ENCODE measurements at places on chromosomes 1 and 21. TPM values are rescaled to one million over a fixed set of nuclear protein-coding genes. Genes with fewer than 3 reads are reported as not detected.

Gene TENT5C
- polyA plus RNA-seq: 15.2 TPM

Gene CFHR3
- 0.67 TPM for polyA plus RNA-seq

Gene LCE2A
- not detected for polyA plus RNA-seq

Gene HHAT
- polyA plus RNA-seq: 12.0 TPM

Gene AMY1C
- 2.7 TPM for polyA plus RNA-seq

- peak; percentile 80 for DNase-seq
Measured at GRCh38 chr1:53145942-53146708, 3.7 kb upstream of the SLC1A7 start.

DNA sequence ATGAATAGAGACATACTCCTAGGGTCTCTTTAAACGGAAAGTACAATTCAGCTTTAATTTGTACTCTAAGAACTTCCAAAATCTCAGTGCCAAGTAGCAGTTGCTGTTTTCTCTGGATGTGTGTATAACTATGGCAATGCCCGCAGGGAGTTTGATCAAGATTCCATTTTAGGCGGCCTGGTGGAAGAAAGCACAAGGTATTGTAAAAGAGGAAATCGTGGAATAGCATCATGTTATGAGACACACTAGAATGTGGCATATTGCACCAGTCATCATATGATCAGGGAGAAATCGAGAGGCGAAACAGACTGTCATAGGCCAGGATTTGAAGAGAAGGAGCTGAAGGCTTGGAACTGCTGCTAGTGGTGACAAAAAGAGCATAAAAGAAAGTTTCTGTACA, 316.2 kb upstream of the FMN2 start:
- DNase-seq: no peak

DNA sequence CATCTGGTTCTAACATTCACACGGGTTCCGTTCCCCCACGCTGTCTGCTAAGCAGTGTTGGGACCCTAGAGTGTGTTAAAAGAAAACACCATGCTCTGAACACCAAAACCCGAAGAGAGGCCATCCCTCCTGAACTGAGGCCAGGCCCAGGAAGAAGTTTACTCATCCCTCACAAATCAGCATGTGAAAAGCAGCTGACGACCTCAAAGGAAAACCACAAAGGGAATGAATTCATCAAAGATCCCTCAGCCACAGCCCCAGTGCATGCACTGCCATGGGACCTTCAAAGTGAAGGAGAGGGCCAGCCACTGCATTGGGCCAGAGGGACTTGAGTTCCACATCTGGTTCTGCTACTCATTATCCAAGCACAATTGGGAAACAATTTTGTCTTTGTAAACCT, 7.0 kb upstream of the PSEN2 start:
- DNase-seq: no peak

- no peak for DNase-seq
Measured at GRCh38 chr1:61261595-61261994, 179.2 kb downstream of the NFIA start.

GRCh38 chr1:61743716-61744580, 1.7 kb downstream of the PATJ start:
- DNase-seq: no peak

DNA sequence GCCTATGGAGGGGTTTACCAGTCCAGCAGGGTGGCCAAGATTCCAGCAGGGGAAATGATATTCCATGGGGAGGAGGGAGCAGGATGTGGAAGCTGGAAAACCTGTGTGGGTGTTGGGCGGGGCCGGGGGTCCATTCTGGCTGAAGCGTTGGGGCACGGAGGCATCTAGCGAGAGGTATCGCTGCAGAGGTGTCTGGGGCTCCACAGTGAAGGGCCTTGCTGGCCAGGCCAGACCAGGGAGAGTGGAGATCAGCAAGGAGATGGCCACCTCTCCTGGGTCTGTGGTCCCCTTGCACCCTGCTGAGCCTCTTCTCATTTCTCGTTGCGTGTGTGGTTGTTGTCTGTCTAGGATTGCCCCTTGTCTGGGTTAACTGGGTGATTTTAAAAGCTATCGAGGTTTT, 6.2 kb downstream of the COQ8A start:
- no peak for DNase-seq

GRCh38 chr1:54405898-54406293, 298 bp downstream of the SSBP3 start:
- DNase-seq: no peak

- no peak for DNase-seq
Measured at GRCh38 chr1:73500154-73500553, 697.8 kb downstream of the LRRIQ3 start.

DNA sequence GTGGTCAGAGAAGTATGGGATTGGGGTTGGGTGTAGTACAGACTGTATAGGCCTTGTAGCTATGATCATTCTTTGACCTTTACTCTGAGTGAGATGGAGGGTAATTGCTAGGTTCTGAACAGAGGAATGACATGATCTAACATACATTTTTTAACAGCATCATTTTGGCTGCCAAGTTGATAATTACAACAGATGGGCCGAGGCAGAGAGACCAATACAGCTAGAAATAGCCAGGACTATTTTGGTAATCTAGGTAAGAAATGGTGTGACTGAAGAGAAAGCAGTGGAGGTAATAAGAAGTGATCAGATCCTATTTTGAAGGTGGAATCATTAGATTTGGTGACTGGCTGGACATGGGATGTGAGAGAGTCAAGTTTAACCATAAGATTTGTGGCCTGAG, 43.5 kb downstream of the RPAP2 start:
- DNase-seq: no peak

DNA sequence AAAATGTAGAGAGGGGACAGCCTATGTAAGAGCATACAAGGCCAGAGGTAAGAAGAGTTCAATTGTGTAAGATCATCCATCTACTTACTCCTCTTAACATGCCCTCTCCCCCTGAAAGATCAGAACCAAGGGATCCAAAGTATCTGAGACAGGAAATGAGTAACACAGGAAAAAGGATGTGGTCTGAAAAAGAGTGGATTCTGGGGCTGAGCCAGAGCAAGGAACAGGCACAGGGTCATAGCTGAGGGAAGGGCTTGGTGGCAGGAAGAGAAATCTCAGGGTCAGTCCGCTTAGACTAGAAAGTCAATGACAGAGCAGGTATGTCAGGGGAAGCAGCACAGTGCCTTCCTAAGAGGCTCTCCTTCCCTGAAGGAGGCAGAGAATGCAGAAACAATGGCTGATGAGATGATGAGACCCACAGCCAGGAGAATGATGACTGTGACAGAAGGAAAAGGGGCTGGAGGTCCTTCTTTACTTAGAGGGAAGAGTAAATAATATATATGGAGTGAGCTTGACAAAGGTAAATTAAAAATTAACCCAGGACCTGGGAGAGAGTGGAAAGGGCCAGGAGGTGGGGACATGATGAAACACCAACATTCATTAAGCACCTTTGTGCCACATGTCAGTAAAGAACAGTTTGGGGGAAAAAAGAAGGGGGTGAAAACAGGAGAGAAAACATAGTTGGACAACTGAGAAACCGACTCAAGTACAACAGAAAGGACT, 26.2 kb upstream of the A3GALT2 start:
- no peak for DNase-seq

- no peak for DNase-seq
Measured at GRCh38 chr1:38929476-38929875, 12.2 kb downstream of the RHBDL2 start.

All from right lung (tissue), 10 donors.